Regular cardiac myocyte (primary cell): ENCODE measurements at places on chromosomes 1 and 21. TPM values are rescaled to one million over a fixed set of nuclear protein-coding genes. Genes with fewer than 3 reads are reported as not detected.

LZIC gene
- total RNA-seq: 28.8 and 41.8 TPM in 2 replicates

ZBTB21 gene
- total RNA-seq: 7.7 and 9.0 TPM in 2 replicates

RASSF5 gene
- 0.38 and 2.5 TPM in 2 replicates for total RNA-seq

TSHB gene
- total RNA-seq: not detected in 2 replicates

PAFAH2 gene
- 9.0 and 11.1 TPM in 2 replicates for total RNA-seq
